Esophagus squamous epithelium (tissue), 5 donors: ENCODE measurements at places on chromosomes 1 and 21. TPM values are rescaled to one million over a fixed set of nuclear protein-coding genes. Genes with fewer than 3 reads are reported as not detected.

The LCE3E gene
- 2.7 TPM for total RNA-seq

The MYOM3 gene
- total RNA-seq, result 0.75 TPM

The HMCN1 gene
- 5.1 TPM for total RNA-seq

The OPTC gene
- total RNA-seq, result not detected
